BJ (cell line): ENCODE measurements at places on chromosomes 16 and 17.

DNA sequence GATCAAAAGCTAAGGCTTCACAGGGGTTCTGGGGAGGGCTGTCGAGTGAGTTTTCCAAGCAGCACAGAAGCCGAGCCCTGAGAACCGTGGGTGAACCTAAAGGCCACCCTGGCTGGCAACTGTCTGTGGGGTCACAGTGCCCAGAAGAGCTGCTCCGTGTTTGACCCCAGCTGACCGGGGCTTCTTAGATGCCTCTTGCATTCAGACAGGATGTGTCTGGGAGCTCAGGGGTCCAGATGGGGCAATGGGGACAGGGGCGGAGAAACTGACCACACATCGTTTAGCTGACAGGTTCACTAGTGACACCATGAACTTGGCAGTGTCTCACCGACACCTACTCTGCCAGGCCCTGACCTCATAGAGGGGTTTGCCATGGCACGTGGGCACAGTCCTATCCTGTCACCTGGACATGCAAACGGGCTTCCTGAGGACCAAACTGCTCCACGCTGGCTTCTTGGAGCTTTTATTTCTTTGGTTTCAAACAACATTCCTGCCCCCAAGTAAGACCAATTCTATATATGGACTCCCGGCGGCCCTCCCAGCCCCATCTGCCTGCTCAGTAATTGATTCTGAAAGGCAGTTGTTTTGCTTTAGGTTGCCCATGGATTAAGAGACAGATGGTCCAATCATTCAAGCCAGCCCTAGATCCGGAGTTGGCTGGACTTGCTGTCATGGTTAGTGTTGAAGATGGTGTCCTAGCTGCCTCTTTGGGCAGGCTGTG, 22.2 kb downstream of the WSCD1 start:
- no peak for DNase-seq

- DNase-seq, result no peak
Observed at GRCh38 chr16:80265624-80266306, 275.0 kb upstream of the DYNLRB2 start.

DNA sequence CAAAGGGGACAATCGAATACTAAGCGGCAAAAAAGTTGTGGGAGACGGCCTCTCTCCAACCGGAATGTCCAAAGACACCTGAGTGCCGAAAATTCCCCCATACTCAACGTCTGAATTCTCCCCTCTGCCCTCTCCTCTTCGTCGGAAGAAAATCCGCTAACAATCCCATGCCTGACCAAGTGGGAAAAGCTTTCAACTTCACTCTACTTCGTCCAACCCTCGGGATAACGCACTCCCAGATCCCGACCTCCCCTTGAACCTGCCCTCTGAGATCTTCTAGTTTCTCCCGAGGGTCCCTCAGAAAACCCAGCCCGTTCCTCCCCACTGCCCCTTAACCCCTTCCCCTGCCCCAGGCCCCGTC, 961 bp downstream of the AMFR start:
- DNase-seq, result no peak

GRCh38 chr17:17025621-17026020, 16.6 kb upstream of the MPRIP start:
- DNase-seq, result no peak

DNA sequence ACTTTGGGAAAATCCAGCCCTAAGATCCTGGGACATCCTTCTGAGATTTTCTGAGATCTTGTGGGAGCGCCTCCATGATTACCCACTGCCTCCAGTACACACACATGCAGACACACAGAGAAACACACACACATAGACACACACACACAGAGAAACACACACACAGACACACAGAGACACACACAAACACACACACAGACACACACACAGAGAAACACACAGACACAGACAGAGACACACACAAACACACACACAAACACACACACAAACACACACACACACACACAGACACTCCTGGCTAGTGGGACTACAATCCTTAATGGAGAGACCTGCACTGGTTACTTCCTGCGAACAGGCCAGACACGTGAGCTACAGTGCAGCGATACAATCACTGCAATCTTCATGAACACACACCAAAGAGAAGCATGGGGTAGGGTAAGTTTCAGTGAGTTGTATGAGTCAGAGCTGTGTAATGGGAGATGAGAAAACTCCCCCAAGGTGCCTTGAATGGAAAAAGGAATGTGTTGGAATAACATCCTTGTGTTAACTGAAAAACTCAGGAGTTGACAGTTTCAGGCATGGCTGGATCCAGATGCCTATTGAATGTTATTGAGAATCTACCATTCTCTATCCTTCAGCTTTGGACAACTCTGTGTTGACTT, 79.5 kb downstream of the SLC6A2 start:
- DNase-seq, result no peak

GRCh38 chr17:28412099-28412498, 6.1 kb upstream of the SLC46A1 start:
- DNase-seq, result no peak

DNA sequence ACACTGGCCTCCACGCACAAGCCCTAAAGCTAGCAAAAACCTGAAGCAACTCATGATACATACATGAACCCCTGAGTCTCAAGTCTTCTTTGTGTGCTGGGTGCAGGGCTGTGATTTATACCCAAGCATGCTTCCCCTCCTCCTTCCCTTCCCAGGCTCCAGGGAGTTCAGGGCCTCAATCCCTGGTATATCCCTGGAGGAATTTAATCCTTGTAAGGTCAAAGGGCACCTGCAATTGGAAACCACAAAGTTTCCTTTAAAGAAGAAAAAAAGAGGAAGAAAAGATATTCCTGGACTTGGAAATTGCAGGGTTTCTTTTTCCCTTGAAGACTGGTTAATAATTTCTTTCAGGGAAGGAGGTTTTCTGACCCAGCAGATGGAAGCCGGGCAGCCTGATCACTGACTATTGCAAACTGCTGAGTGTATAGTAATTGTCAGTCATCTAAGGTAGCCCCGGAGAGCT, 182.3 kb downstream of the AATF start:
- no peak for DNase-seq

DNA sequence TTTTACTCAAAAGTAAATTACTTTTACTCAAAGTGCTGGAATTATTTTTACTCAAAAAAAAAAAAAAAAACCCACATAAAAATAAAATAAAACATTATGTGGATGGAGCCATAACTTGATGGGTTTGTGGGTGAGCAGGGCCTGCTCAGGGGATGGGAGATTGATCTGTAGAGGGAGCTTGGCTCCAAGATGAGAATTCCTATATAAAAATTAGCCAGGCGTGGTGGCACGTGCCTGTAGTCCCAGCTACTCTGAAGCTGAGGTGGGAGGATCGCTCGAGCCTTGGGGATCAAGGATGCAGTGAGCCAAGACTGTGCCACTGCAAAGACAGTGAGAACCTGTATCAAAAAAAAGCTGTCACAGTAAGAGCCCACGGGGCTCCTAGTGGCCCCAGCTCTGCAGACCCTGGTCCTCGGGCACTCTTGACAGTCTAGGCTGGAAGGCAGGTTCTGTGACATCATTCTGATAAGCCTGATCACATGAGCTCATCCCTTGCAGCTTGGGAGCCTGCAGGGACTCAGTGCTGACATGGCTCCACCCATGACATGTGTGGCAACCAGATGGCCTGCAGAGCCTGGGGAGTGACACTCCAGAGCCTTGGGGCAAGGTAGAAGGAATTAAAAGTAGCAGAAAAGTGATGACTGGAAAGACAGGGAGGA, 42.5 kb downstream of the ST3GAL2 start:
- DNase-seq, result no peak
